ENCODE measurements at places on chromosomes 12 and 14. TPM values are rescaled to one million over a fixed set of nuclear protein-coding genes. Genes with fewer than 3 reads are reported as not detected.

- no peak for DNase-seq
Observed at GRCh38 chr14:51682411-51682810, 30.7 kb downstream of the FRMD6 start.

DNA sequence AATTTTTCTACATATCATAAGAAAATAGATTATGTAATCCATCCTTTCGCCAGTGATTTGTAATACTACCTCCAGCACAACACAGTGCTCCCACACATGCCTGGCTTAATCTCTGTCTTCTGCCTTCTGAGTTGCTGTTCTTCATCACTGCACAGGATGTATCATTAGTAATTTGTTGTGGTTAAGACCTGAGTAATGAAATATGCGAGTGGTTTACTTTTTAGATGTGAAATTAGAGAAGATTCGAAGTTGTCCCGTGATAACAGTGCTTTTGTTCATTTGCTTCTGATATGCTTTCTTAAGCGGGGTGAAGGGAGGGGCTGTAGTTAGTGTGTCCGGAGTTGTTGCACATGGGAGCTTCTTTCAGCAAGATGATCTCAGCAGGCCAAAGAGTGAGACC, 18.1 kb downstream of the KRT85 start:
- peak; percentile 39 for DNase-seq

DNA sequence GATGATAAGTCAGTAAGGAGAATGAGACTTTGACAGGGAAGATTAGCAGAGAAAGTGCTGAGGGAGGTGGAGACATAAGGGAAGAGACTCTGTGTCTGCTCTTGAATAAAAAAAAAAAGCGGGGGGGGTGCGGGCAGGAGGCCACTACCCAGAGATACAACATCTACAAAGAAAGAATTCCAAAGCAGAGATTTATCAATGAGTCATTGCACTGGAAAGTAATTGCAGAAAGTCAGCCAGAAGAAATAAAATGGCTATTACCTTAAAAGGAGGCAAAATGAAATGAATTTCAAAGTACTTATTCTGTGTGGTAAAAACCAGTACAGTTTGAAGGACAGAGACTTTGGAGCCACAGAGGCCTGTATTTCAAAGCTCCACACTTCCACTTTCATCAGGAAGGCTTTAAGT, 267.1 kb upstream of the PRKD1 start:
- DNase-seq, result peak; percentile 93

DNA sequence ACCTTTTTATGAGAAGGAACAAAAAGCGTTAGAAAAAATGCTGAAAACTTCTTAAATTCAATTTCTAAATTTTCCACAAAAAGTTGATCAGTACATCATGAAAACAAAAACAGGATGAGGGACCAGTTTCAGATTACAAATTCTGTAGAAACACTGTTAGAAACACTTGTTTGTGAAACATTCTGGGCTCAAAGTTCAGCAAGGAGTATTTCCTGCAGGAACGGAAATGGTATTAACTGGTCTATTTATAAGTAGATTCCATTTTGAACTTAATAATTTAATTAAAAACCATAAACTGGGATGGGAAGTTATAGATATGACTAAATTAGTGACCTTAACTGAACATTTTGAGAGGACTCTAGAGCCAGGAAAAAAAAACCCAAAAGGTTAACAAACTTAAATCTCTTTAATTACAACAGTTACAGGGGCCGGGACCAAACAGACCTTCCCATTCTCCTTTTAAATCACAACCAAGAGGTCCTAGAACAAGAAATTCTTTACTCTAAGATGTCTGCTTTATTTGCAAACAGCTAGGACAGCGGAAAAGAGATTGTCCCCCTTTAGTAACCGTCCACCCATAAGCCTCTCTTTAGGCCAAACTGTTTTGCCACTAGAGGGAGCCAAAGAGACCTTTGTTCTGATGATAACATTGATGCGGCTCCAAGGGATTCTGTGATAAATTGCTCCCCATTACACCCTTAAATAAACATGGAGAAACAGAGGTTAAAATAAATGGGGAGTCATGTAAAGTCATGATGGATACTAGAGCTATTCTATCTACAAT, 69.0 kb upstream of the RERGL start:
- DNase-seq, result no peak

DNA sequence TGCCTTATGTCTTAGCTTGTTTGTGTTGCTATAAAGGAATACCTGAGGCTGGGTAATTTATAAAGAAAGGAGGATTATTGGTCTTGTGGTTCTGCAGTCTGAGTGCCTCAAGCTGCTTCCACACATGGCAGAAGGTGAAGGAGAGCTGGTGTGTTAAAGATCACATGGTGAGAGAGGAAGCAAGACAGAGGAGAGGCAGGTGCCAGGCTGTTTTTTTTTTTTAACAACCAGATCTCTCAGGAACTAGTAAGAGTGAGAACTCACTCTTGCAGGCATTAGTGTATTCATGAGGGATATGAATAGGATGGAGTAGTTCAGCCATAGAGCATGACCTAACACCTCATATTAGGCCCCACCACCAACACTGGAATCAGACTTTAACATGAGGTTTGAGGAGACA, 123.4 kb downstream of the CMAS start:
- DNase-seq, result no peak

GRCh38 chr14:71852181-71852580, 80.0 kb upstream of the RGS6 start:
- no peak for DNase-seq

DNA sequence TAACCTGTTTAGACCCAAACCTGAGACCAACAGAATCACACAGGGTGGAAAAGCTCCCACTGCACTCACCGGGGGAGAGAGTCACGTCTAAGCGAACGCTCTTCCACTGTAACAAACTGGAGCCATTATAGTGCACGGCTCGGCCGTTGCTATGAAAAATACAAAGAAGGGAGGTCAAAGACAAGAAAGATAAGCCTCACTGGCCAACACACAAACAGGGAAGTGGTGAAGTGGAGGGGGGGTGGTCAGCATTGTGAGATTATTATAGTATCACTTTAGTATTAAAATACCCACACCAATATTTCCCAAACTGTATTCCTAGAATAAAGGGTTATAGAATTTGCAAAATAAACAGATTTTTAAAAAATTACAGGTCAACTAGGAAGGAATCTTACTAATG, 90.9 kb downstream of the TRAFD1 start:
- no peak for DNase-seq

GRCh38 chr12:51028126-51028812, 2.1 kb upstream of the SLC11A2 start:
- DNase-seq, result no peak

GRCh38 chr12:6178981-6179761, 21.0 kb upstream of the CD9 start:
- peak; percentile 80 for DNase-seq

DNA sequence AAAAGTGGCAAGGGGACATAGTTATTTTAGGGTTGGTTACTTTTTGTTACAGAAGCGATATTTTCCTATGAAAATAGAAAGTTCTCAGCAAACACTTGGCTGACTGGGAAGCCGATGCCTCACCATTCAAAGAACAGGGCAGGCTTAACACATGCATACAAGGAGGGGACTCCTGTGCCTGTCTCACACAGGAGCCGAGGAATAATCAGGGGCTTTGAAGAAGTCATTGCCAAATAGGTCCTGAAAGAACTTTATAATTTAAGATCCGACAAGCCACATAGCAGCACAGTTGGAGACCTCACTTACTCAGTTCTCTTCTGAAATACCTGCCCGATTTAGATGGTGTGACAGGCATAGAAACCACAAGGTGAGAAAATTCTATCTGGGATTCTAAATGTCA, 389.8 kb downstream of the EMP1 start:
- no peak for DNase-seq

- no peak for DNase-seq
Observed at GRCh38 chr14:50936016-50936340, 8.3 kb downstream of the PYGL start.

DNA sequence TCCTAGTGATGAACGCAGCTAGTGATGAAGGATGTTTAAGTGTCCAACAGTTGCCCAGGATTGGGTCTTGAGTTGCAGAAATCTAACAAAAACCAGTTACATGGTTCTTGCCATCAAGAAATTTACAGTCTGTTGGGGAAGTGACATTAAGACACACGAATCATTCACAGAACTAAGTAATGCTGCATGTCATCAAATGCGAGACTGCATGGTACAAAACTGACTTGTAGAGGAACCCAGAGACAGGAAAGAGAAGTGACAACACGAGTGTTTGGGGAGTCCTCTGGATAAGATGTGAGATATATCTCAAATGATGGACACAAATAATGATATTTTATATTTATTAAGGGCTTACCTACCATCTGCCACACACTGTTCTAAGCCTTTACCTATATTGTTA, 6.1 kb upstream of the SYNE3 start:
- DNase-seq, result no peak

- peak; percentile 100 for DNase-seq
Observed at GRCh38 chr14:68544081-68544892, 248.6 kb downstream of the ZFP36L1 start.

DNA sequence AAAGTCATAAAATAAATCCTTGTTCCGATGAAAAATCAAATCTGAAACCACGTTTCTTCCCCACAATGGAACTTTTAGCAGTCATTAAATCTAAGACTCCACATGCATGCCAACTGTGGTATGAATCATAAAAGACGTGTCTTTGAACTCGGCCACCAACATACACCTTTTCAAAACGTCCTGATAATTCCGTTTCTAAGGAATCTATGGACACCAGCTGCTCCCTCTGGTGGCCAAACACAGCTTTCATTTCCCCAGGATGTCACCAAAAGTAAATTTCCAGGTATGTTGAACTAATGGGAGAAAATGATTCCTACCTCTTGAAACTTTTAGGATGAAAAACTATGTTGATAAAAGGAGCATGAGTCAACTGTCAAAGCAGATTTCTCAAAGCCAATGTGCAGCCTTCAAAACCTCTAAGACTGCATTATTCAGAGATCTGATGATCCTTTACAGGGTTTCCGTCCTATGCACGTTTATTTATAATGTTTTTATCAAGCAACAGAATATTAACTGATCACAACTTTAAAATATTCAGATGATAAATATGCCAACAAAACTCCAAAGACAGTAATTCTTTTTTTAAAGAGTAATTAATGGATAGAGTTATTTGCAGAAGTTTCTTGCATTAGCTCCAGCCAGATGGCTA, 96.2 kb downstream of the CIT start:
- peak; percentile 26 for DNase-seq

GRCh38 chr12:133165776-133166175, 15.5 kb upstream of the ZNF268 start:
- no peak for DNase-seq

DNA sequence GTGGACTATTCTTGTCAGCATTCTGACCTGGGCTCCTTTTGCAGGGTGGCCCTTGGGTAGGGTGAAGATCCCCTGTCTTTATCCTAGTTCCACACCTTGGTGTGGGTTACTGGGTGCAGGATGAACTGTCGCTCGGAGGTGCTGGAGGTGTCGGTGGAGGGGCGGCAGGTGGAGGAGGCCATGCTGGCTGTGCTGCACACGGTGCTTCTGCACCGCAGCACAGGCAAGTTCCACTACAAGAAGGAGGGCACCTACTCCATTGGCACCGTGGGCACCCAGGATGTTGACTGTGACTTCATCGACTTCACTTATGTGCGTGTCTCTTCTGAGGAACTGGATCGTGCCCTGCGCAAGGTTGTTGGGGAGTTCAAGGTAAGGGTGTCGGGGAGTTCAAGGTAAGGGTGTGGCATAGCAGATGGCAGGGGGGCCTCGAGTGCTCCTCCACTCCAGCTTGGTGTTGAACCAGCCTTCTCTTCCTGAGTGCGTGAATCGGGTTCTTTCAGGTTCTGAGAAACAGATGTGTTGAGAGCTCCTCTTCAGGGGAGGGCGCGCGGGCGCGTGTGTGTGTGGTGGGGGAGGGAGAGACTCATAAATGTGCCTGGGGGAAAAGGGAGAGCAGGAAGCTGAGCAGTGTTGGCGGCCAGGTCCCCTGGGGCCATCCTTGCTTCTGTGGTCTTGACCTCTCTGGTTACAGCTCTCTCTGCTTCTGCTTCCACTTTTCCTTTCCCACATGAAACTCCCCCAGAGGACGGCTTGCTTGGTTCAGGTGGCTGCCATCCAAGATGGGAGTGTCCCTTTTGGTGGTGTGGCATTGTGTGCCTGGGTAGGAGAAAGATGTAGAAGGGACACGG, 4.0 kb downstream of the ATG101 start:
- DNase-seq, result no peak

DNA sequence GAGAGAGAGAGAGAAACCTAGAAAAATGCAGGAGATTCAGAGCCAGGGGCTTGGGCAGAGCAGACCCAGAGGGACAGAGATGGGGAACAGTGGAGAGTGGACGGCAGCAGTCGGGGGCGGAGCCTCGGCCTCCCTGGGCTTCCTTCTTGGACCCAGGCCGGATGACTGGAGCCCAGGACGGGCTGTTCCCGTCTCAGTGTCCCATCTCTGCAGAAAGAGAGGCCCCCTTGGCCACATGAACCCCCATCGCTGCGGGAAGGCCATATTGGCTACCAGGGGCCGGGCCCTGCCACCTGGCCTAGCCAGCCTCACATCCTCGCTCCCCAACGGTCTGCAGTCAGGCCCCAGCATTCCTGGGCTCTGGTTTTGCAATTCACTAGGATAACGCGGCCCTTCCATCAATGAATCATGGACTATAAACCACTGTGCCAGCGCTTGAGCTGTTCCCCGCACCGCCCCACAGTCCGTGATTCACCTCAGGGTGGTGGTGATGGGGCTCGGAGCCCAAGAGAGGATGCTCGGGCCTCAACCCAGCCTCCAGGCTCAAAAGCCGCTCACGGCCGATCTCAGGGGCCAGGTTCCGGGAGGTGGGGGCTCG, 116.5 kb downstream of the RFLNA start:
- peak; percentile 95 for DNase-seq

- no peak for DNase-seq
Observed at GRCh38 chr12:108597559-108598471, at the start of gene TMEM119. TMEM119 (minus strand) TSS chr12:108598084; CDS start chr12:108592383, 5,701 bp downstream.

- no peak for DNase-seq
Observed at GRCh38 chr12:78571953-78572352, 292.6 kb upstream of the SYT1 start.

DNA sequence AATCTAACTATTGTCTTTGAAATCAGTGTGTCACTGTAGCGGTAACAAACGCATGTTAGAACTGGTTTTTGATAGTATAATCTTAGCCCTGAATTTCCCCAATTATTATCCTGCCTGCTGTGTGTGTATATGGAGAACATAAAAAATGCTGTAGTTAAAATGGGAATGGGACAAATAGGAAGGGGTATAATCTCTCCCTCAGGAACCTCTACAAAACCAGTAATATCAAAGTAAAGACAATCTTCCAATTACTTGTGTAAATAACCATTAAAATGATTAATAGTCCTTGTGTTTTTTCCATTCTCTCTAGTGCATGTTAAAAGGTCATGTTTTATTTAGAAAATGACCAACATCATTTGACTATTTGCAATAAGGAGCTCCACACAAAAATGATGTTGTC, 200.1 kb upstream of the TMTC1 start:
- no peak for DNase-seq

- DNase-seq, result no peak
Observed at GRCh38 chr14:98008381-98009113, 1211.4 kb downstream of the VRK1 start.

RNASE7 gene
- total RNA-seq, result not detected

CRIP1 gene
- total RNA-seq, result 21.3 TPM

RPGRIP1 gene
- not detected for total RNA-seq

C14orf132 gene
- 14.0 TPM for total RNA-seq

KLHL33 gene
- total RNA-seq, result 0.07 TPM

ESYT1 gene
- 138 TPM for total RNA-seq

ACOT6 gene
- total RNA-seq, result not detected

LRCOL1 gene
- total RNA-seq, result not detected

C12orf50 gene
- not detected for total RNA-seq

SPTB gene
- 0.43 TPM for total RNA-seq

All from astrocyte (in vitro differentiated cells and primary cell).